AG09309 (cell line): ENCODE measurements at places on chromosomes 2 and 18.

- DNase-seq, result no peak
Observed at GRCh38 chr2:124822516-124822915, 797.4 kb downstream of the CNTNAP5 start.

DNA sequence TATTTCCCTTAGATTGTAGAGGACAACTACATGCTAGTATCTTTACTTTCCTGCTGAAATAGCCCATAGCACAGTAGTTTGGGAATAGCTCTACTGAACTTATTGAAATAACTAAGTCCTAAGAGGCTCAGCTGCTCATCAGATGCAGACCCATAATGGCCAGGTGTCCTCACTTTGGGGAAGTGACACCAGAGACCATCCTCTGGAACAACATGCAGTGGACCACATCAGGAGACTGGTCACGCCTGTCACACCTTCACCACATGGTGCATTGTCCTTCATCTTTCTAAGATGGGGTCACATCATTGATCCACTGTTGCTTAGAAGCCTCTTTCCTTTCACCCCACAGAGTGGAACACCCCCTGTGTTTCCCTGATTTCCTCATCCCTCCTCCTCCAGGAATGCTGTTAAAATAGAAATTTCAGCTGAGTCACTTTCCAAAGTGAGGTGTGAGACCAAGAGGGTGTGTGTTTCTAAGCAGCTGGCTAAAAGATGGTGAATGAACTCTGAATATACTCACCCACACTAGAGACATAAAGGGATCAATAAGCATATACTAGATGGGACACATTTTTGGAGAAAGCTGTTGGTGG is 215.2 kb upstream of the LRRTM1 start:
- DNase-seq, result no peak

DNA sequence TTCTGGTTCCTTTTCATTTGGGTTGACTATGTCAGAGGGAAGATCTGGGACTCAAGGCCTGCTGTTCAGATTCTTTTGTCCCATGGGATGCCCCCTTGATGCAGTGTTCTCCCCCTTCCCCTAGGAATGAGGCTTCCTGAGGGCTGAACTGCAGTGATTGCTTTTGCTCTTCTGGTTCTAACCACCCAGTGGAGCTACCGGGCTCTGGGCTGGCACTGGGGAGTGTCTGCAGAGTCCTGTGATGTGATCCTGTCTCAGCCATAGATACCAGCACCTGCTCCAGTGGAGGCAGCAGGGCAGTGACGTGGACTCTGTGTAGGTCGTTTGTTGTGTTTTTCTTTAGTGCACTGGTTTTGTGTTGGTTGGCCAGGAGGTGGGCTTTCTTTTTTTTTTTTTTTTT is 32.1 kb upstream of the RHOB start:
- no peak for DNase-seq

GRCh38 chr18:38330573-38330972 is 765.0 kb upstream of the CELF4 start:
- no peak for DNase-seq

DNA sequence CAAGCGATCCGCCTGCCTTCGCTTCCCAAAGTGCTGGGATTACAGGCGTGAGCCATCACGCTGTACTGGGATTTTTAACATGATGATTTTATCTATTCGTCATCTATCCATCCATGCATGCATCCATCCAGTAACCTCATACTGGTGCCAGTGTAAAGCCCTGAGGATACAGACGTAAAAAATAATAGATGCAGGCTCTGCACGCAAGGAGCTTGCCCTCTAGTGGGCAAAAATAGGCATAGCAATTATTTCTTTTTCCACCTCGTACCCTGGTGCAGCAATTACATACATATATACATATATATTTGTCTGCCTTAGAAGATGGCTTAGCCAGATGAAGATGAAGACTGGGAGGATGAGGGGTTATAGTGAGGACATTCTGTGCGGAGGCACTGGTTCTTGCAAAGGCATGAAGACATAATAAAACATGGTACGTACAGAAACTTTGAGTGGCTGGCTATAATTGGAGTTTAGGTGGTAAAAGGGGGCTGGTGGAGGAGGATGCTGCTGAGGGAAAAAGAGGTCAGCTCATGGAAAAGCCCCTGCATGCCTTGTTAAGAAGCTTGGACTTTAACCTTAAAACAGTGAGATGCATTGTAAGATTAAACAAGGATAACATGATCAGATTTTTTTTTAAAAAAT is 19.6 kb upstream of the RPIA start:
- no peak for DNase-seq

DNA sequence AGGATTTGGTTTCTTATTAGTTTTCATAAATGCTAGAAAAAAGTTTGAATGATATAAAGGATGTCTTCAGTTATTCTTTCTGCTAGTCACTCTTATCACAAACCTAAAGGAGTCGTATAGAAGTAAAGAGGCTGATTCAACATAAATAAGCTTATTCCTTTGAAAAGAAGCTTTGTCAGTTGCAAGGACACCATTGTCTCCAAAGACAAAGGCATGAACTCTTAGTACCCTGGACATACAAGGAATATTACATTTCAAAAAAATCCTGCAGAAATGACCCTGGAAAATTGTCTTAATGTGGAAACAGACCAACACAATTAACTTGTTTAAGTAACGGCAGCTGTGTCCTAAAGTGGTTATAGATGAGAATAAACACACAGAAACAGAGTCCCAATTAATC is 528.0 kb downstream of the CPS1 start:
- no peak for DNase-seq

DNA sequence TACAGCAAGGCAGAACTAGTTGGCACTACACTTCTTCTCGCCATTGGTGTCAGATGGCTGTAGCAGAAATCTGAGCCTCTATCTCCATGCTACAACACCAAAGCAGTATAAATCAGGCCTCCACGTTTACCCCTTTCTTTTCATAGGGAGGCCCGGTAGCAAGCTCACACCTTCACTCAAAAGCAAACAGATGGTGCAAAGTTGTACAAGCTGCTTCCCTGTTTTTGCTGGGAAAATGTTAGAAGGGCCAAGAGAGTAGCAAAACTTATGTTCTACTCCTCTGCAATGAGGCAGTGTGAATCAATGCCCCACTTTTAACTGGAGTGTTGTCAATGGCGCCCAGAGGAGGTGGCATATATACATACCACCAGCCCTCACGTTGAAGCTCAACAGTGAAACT is 369.6 kb upstream of the NRXN1 start:
- DNase-seq, result no peak

DNA sequence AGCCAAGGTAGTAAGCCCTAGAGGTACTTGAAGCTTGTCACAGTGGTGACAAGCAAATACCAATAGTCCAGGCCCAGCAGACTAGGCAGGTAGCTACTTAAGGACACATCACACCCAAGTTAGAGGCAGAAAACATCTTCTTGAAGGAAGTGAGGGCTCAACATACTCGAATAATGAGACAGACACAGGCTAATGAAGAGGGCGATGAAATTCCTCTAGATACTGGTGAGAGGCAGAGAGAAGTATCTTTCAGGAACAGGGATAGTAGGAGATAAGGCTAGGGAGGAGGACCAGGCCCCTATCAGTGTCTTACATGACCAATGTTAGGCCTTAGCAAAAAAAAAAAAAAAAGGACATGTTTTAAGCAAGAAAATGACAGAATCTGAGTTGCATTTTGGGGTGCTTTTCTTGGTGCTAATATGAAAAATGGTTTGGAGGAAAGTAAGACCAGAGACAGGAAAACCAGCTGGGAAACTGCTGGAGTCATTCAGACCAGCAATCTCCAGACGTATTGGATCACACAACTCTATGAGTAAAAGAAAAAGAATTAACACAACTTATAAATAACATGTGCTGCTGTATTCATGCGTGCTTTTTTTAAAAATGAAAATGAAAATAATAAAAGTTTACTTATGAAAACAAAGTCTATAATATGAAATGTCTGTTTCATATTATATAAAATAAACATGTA is 37.7 kb downstream of the COBLL1 start:
- no peak for DNase-seq

DNA sequence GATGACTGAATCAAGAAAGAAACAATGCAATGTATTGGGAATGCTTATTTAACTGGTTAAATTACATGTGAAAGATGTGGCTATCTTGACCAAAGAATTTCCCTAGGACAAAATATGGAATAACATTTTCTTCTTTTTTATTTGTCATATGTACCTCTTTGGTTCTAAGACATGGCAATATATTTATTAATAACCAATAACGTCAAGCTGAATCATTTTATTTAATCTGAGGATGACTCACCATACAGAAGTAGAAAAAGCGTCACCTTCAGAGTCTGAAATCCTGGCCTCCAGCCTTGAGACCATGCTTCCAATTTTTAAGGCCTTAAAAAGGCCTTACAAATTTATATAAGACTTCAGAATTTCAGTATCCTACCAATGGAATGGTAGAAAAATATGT is 1464.9 kb downstream of the SUCLG1 start:
- DNase-seq, result no peak

DNA sequence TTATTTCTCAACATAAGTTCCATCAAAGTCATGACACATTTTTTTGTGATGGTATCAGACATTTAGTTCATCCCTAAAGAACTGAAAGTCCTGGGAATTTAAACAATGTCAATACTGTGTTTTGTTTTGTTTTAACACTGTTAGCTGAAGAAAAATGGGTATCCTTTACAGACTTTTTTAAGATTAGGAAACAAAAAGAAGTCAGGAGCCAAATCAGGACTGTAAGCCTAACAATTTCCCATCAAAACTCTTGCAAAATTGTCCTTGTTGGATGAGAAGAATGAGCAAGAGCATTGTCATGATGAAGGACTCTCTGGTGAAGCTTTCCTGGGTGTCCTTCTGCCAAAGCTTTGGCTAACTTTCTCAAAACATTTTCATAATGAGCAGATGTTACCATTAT is 69.4 kb downstream of the SRD5A2 start:
- no peak for DNase-seq

DNA sequence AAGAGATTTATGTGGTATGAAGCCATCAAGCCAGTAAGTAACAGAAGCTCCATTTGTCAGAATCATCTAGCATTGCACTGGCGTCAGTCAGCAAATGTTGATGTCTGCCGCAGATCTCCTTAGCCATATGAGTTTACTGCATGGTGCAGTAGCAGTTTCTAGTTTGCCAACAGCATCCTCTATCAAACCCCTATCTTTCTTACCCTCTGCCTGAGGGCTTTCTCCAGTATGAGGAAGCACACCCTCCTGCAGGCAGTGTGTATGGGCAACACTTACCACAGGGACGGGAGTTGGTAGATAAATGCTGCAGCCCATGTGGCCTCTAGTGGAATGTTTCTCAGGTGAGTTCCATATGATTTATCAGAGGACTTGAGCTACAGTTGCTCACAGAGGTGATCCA is 63.7 kb downstream of the EFEMP1 start:
- no peak for DNase-seq

DNA sequence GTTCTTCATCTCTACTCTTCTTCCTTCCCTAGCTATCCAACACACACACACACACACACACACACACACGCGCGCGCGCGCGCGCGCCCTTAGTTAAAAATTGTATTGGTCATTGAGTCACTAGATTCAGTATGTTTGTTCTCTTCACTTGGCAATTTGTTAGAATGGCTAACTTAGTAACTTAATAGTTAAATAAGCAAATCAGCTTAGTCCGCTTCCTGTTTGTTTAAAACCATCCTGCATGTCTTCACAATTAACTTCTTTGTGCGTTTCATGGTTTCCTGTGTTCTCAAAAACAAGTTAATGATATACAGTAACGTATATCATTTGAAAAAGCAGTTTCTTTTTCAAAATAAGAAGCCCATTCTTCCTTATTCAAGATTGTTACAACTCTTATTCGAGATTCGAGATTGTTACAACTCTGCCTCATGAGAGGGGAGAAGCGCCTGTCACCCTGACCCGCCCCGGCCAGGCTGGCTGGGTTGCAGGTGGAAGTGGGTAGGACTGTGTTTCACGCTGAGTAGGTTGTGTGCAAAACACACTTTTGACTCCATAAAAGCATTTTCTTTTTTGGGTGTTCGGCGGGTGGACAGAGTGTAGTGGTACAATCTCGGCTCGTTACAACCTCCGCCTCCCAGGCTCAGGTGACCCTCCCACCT is 9.5 kb upstream of the CNNM3 start:
- no peak for DNase-seq

DNA sequence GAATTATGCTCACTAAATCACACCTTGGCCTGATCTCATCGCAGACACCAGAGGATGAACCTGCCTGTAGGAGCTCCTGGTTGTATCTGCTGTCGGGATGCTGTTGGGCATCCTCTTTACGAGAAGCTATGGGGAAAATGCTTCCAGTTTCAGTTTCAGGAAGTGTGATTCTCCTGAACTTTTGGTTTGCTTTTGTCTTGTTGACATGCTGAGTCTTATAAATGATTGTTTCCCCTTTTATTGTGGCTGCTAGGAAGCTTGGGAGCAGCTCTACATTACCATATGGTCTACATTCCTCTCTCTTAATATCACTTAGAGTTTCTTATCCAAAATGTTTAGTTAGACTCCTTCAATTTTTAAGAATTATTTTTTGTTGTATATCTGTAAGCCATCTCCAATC is 227.5 kb downstream of the MTX2 start:
- no peak for DNase-seq

GRCh38 chr2:163884416-163884815 is 148.6 kb upstream of the FIGN start:
- no peak for DNase-seq

- DNase-seq, result no peak
Observed at GRCh38 chr18:24173997-24174396, 35.1 kb downstream of the CABYR start.

- no peak for DNase-seq
Observed at GRCh38 chr2:234355808-234356365, 141.0 kb downstream of the ARL4C start.

DNA sequence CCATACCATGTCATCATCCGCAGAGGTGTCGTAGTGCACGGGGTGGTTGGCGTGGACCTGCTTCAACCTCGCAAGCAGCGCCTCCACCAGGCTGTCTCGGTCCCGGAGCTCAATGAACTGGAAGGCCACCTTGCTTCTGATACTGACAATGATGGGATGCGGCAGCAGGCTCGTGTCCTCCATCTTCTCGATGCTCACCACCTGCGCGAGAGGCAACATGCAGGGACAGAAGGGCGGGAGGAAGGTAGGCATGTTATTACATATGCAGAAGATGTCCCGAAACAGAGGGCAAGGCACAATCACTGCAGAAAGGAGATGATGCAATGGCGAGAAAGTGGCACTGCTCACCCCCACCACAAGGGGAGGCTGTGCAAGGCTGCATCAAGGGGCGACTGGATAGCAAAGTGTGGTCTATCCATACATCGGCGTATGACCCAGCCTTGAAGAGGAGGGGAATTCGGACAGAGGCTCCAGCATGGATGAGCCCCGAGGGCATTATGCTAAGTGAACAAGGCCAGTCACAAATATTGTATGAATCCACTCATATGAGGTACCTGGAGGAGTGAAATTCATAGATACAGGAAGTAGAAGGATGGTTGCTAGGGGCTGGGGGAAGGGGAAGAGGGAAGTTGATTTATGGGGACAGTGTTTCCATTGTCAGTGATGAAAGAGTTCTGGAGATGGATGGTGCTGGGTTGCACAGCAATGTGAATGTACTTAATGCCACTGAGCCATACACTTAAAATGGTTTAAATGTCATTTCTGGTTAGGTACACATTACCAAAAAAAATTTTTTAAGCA is 36.6 kb downstream of the RPL31 start:
- DNase-seq, result no peak

GRCh38 chr2:195632856-195633572 is 24.0 kb upstream of the SLC39A10 start:
- no peak for DNase-seq
